Globus pallidus (tissue), 1 donor: ENCODE measurements at places on chromosomes 1 and 21.

- no peak for DNase-seq
These were observed 6.0 kb upstream of the SEC16B start for GRCh38 chr1:177975588-177976495.

DNA sequence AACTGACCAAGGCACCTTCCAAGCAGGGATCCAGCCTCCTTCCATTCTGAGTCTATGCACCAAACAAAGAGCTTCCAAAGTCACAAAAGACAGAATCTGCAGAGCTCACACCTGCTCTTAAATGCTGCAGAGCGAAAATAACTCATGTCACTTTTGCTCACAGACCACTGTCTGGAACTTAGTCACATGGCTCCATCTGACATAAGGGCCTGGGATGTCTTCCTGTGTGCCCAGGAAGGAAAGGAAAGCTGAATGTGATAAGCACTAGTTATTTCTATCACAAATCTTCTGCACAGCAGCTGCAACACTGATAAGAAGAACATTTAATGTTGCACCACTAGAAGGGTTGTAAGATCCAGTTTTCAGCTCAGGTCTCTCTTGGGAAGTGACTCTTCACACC is 39.5 kb upstream of the SGIP1 start:
- no peak for DNase-seq

- no peak for DNase-seq
These were observed 735.9 kb downstream of the KCNT2 start for GRCh38 chr1:195872376-195872775.

DNA sequence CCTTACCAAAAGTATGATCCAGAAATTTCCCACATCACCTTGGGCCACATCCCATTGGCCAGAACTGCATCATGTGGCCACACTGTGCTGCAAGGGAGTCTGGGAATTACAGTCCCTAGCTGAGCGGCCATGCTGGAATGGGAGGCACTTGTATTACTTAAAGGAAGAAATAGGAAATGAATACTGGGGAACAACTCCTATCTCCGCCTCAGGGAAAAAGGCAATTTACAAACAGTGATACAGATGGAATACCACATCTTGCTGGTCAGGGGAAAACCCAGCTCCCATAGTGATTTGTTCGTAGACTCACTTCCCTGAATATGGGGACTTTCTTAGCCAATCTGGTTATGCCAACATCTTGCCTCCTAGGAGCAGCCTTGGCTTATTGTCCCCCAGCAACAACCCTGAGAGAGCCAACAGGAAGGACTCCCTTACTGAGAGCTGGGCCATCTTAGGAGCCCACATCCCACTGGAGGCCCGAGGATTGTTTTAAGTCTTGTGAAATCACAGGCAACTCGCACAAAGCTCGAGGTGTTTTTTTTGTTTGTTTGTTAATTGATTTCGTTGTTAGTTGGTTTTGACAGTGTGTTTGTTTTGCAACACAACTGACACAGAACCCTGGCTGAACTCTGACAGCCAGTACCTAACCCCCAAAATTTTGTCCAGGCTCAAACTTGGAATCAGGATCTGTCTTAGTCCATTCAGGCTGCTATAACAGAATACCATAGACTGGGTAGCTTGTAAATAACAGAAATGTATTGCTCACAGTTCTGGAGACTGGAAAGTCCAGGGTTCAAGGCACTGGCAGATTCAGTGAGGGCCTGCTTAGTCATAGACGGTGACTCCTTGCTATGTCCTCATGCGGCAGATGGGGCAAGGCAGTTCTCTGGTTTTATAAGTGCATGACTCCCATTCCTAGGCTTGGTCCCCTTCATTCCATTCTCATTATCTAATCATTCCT is 14.9 kb downstream of the CDA start:
- no peak for DNase-seq

DNA sequence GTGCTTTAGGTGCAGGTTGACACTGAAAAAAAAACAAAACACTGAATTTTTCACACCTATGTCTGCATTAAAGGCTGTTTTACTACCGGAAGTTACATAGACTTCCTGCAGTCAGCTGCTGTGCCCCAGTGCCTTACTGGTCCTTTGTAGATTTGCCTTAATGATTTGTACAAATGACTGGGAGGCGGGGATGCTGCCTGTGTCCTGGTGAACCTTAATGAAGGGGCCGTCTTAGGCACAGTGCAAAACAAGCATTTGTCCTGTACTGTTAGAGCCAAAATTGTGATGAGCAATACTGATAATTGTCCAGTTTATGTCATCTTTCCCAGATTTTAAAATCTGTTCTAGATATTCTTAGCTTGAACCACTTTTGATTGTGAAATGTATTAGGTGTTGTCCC is 90.9 kb upstream of the PGD start:
- no peak for DNase-seq

GRCh38 chr1:220483700-220484099 is 44.2 kb upstream of the MARK1 start:
- no peak for DNase-seq

DNA sequence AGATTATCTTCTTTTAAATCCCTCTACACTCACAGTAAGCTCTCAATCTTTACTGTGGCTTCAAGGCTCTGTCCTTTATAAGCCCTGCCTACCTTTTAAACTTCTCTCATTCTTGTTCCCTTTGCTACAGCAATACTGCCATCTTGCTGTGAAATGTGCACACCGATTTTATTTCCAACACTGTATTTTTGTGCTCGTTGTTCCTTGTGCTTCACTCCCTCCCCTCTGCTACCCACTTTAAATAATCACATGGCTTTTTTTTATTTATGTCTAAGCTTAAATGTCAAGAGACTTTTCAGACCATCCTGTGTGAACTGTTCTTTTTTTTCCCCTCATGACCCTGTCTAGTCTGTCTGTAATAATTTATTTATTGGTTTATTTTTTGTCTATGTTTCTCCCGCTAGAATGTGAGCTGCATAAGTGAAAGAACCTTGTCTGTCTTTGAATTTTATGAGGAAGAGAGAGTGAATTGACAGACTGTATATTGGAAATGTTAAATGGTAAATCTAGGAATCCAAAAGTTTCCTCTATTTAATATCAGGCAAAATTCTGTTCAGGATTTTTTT is 45.7 kb downstream of the ABCD3 start:
- DNase-seq, result peak; percentile 68

DNA sequence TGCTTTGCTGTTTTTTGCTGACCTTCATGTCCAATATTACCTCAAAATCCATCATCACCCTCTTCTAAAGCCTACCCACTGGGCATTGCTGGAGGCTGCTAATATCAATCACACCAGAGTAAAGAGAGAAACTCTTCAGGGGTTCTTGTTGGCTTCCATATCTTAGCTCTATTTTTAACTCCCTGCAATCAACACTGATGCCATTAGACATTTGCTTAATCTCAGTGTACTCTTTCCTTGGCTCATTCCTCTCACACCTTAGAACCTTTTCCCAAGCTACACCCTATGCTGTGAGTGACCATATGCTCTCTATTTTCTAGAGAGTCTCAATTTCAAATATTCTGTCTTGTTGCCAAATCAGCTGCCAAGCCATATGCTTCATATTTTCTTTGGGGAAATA is 40.6 kb upstream of the RABGAP1L start:
- no peak for DNase-seq

DNA sequence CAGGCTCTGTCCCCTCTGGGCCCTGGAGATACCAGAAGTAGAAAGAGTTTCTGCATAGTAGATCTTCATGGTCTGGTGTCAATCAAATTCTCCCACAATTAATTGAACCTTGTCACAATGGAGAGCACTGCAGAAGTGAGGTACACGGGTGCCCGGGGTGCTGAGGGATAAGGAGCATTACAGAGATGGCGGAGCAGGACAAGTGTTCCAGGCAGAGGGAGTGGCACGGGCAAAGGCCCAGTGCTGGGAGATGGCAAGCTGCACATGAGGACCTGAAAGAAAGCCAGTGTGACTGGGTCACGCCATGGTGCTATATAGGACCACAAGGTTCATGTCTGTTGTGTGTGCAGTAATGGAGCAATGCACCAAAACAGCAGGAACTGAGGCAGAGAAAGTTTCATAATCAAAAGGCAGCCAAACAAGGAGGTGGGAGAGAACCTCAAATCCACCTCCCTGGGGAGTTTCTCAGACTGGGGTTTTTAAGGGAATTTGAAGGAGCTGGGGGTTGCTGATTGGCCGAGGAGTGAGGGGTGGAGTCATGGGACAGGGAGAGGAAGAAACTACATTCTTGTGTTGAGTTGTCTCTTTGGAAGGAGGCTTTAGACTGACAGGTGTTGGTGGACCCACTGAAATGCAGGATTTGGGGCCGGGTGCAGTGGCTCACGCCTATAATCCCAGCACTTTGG is 27.7 kb downstream of the ACOT11 start:
- DNase-seq, result no peak

GRCh38 chr1:163834778-163835177 is 513.0 kb downstream of the NUF2 start:
- no peak for DNase-seq

DNA sequence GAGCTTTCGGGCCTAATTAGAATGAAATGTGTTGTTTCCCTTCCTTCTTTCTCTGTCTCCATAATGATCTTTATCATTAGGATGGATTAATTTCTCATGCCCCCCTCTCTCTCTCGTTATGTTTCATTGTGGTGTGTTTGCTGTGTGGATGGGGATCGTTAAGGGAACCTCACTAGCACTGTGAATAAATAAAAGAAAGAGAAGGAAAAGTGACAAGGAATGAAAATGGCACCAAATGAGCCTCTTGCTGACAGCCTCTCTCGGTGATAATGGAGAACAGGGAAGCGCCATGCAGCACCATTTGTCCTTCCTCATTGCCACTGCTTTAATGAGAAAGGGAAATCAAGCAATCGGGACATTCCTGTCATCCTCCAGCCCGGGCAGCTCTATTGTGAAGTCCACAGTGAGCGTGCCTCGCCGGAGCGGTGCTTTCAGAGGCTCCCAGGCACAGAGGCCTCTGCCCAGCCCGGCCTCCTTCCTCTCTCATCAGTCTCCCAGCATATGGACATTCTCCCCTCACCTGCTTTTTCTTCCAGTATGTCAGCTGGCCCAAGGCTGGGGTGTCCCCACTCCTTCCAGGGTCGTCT is 265.7 kb upstream of the TMEM51 start:
- no peak for DNase-seq

DNA sequence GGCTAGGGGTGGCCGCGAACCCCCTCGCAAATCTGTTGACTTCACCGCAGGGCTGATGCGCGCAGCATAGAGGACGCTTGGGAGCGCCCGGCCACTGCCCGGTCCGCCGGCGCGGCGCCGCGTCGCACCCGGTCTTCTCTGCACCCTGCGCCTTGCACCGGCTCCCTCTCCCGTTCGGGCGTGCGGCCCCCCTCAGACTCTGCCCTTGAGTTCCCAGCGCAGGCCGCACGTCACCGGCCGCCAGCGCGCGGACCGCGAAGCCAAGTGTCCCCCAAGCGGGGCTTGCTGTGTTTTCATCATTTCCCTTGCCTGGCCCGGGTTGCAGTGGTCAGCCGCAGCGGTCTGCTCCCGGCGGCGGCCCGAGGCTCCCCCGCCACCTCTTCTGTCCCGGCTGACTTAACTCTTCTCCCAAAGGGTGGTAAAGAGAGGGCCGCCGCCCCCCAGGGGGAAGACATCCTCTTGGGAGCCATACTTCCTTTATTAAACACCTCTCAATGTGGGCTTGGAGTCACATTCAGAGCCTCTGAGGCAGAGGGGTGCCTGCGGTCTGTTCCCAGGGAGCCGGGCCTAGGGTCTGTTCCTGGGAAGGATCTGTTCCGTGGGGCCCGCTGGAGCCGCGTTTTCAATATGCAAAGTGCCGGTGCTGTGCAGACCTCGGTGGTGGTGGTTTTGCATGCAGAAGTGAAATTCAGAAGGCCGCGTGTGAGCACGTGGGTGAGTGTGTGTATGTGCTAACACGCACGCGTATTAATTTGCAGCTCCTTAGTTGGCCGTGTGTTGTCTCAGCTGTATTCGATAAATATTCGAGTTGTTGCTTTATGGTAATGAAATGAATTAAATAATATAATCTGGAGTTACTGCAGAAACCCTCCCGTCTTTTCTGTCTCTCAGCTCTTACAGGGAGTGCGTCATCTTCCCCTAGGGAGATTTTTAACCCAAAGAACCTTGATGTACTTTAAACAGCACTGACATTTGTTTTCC is 17.6 kb downstream of the PBX1 start:
- DNase-seq, result peak; percentile 47

DNA sequence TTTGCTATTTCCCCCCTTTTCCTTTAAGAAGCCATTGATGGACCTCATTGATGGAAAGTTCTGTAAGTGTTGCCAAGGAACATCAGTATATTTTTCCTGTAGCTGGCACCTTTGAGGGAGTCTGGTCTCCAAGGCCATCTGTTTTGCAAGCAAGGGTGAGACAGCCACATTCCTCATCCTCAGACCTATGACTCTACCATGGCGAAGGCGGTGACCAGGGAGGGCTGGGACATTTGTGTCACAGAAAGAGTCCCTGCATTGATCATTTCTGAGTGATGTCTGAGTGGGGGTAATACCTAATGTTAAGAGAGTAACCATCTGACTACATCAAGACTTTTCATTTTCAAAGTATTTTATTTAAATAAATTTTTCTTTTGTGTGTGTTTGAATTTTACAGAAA is 35.4 kb downstream of the KIAA0040 start:
- DNase-seq, result no peak

- DNase-seq, result no peak
These were observed 290.5 kb downstream of the OMA1 start for GRCh38 chr1:58256041-58256440.

DNA sequence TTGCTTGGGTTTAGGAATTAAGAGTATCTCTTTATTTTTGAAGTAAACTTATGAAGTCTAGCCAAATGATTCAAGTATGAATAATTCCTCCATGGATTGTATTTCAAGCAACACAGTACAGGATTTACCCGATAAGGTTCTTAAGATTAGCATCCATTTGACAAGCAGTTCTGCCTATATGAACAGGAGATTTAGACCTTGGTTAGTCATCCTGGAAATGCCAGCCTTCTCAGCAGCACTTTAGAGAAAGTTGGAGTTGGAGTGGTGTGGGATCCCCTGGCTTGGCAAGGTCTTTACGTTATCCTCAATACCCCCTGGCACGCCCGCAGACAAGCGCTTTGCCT is 1.6 kb downstream of the BCAR3 start:
- DNase-seq, result no peak

DNA sequence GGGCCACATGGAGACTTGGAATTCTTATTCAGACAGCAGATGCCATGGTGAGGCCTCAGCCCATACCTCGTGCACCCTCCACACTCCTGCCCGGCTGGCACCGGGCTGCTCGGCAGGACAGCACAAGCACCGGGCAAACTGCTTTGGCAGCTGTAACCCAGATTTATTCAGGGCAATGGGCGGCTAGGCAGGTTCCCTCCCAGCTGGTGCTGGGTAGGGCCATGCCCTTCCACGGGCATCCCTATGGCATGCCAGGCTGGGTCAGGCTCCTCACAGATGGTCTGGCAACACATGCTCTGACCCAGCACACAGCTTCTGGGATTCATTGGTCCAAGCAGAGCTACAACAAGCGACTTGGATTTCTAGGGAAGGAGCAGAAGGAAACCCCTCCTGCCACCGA is 53.4 kb downstream of the ATP1A1 start:
- peak; percentile 54 for DNase-seq
